Activated CD4-positive, CD25-positive, alpha-beta regulatory T cell treated with anti-CD3 and anti-CD28 coated beads, Interleukin-2, amount 50 U/mL, for 24 hours (primary cell): ENCODE measurements at places on chromosomes 5 and 9.

DNA sequence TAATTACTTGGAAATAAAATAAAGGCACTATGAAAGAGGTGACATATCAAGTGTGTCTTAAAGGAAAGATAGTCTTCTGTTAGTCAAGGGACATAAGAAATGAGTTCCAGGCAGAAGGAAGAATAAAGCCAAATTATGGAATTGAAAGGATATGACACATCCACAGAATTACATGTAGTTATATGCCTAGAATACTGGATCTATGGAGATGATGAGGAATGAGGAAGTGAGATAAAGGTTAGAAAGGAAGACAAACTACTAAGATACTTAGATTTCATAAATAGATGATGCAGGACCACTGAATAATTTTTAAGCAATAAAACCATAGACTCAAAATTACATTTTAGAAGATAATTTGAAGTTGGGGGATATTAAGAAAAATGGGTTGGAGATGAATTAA lies 609.8 kb downstream of the PTPRD start:
- ATAC-seq: no peak

DNA sequence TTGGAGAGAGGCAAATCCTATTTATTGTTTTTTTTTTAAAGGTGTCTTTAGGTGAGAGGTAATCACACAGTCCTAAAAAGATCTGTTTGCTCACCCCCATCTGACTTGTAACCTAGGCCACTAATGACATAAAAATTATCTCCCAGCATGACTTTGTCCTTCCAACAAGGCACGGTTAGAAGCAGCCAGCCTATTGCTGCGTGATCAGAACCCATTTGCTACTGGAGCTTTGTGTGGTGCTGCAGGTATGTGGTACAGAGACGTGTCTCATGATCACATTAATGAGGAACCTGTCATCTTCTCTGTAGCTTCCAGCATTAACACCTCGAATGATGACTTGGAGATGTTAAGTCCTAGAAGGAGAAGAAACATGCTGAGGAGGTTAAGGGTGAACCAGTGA lies 555.8 kb upstream of the TLE4 start:
- no peak for ATAC-seq

DNA sequence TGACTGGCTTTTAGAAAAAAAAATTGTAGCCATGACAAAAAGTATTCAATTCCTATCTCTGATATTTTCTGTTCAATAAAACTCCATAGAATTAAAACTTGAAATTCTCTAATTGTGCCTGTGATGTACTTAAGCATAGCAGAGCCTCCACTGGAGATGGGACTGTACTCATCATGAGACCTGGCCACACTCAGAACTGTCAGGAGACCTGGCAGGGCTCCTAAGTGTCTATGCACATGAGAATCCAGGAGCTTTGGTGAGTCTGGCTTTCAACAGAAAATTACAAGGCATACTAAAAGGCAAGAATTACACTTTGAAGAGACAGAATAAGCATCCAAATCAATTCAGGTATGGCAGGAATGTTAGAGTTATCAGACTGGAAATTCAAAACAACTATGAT lies 26.7 kb upstream of the ERCC6L2 start:
- no peak for ATAC-seq

DNA sequence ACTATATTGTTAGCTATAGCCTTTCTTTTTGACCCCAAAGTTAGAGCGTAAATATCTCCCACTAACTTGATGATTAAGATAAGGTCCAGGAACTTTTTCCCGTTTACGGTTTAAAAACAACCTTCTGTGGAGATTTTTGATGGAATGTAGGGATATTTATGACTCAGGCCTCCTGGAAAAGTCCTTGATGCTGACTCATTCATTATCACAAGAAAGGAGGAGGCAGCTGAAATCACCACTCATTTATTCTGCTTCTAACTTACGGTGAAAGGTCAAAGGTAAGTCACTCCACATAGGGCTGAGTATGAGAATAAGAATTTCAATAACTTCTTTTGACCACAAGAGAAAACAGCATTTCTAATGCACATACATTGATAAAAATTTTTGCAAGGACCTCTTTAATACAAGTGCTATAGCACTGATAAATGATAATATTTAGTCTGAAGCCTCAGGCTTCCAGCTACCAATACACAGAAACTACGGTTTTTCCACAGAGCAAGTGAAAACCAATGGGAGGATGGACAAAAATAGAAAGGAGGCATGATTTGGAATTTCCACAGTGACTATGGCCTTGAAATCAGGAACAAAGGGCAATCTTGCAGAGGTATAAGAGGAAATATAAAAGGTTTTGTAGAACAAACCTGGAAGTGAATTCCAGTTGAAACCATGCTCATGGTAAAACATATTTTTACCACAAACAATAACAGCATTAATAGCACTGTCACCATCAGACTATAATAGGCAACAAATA lies 146.5 kb downstream of the PPP2R2B start:
- ATAC-seq: no peak

GRCh38 chr9:68560071-68560844 lies 19.6 kb upstream of the TMEM252 start:
- ATAC-seq: peak; percentile 26

DNA sequence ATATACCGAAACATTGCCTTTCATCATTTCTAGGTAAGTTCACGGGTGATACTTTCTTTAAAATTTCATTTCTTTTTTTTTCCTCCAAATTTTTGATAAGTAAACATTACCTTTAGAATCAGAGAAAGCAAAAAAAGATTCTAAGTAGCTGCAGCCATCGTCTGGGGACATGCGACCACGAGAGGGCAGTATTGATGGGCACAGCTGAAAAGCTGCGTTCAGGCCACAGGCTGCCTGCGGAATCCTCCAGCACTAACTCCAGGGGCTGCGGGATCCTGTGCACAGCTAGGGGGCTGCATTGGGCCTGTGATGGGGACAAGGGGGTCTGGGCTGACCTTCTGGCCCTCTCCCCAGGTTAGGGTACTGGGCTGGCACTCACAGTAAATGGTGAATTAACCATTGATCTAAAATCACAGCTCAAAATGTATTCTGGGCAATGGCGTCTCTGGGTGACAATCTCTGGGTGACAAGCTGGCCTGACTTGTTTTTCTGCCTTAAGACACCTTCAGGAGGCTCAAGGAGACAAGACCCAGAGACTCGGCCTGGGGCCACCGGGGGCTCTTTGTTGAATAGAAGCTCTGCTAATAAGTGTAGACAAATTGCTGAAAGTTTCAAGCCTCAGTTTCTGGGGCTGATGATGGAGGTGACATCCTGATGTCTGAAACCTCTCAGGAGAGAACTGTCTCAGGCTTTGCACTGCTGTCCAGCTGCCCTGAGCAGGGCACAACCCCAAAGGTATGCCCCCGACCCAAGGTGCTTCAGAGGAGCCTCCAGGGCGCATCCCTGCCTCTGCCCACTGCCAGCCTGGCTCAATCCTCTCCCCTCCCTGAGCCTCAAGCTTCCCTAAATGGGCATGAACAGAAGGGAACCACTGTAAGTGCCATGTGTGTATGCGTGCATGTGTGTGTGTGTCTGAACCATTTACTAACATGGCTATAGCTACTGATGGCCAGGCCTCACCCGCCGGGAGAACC lies 44.3 kb upstream of the SARDH start:
- ATAC-seq: peak; percentile 55

GRCh38 chr5:124872615-124873014 lies 126.2 kb upstream of the ZNF608 start:
- no peak for ATAC-seq

DNA sequence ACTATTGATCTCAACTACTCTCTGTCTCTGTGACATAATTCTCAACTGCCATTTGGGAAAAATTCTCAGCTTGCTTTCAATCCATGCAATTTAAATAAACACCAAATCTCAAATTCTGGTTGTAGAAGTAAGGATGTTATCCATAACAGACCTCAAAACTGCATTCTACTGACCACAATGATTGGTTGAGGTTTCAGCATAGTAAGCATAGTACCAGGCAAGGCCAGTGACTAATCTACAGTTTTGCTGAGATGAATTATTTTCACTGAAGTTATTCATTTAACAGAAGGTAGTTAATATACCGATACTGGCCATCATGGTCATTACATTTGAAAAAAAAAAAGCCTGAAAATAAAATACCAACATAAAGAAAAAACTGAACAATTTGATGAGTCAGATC lies 488.0 kb upstream of the CDH18 start:
- ATAC-seq: no peak

DNA sequence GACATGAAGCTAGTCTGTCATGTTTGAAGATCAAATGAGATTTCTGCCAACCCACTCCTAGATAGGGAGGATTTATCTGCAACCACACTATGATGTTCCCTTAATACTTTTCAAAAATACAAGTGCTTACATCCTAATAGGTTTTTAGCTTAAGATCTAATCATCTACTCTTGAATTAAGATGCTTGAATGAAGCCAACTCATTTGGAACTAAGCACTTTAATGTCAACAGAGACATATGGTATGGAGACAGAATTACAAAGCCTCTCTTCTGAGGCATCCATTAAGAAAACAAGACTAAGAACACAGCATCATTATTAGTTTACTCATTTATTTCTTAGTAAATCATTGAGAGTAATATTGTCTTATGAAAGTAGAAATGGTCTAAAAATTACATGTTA lies 139.3 kb upstream of the NFIB start:
- ATAC-seq: no peak

DNA sequence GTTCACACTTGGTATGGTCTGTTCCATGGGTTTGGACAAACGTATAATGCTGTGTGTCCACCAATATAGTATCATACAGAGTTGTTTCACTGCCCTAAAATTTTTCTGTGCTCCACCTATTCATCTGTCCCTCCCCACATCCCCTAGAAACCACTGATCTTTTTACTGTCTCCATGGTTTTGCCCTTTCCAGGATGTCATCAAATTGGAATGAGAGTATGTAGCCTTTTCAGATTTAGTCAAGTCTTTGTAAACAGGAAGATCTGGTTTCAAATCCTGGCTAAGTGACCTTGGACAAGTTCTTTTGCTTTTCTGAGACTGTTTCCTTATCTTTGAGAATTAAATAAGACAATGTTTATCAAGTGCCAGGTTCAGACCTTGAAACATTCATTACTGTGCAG lies 13.2 kb upstream of the LVRN start:
- ATAC-seq: no peak

- no peak for ATAC-seq
Measured at GRCh38 chr9:29866556-29866955, 2293.3 kb upstream of the C9orf72 start.

GRCh38 chr9:111799915-111800526 lies 5.3 kb upstream of the SHOC1 start:
- ATAC-seq: no peak

GRCh38 chr9:109616571-109617120 lies 118.5 kb upstream of the PTPN3 start:
- no peak for ATAC-seq

GRCh38 chr5:75200776-75201175 lies 35.9 kb downstream of the ANKRD31 start:
- no peak for ATAC-seq

DNA sequence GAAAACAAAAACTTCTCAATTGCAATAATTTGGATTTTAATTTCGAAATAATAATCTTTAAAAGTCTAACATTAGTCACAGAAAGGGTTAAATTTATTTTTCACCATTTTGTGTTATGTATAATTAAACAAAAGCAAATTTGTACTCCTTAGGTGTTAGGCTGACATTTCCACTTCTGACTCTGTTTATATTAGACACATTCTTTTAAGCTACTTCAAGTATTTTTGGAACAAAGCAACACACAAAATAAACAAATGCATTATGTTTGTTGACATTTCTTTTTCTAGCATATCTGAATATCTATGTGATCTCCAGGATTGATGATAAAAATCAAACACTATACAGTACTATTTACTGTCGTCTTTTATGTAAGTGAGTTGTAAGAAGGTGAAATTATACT lies 44.3 kb upstream of the NIPBL start:
- no peak for ATAC-seq

DNA sequence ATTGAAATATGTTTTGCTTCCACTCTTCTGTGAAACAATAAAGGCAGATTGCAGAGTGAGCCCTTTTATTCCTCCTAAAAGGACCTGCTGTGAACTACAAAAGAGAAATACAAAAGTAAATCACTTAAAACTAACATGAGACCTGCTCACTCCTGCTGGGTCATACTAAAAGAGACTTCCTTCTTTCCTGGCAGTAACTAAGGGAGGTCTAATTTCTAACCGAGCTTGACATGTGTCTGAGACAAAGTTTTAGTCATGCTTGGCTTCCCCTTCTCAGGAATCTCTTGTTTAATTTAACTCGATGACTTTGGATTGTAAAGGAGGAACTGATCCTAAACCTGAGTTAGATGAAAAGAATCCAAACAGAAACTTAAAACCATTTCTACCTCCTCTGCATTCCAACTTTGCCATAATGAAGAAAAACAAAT lies 86.4 kb upstream of the CDH6 start:
- ATAC-seq: no peak

GRCh38 chr5:8299716-8300115 lies 430.8 kb downstream of the MTRR start:
- no peak for ATAC-seq

DNA sequence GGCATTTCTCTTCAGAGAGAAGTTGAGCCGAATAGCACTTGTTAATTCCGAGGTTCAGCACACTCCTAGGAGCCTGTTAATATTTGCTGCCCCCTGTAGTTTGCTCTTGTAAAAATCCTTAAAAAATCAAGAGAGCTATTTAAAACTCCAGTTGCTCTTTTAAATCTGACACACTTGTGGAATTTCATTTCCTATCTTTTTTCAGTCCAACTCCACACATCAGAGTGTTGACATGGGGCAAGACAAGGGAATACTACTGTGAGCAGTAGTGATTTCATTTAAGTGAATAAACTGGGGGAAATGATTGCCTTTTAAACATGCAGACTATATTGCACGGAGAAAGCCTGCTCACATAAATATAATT lies 1096.3 kb upstream of the DMAC1 start:
- ATAC-seq: no peak
